ENCODE measurements at places on chromosomes 3 and 15.

DNA sequence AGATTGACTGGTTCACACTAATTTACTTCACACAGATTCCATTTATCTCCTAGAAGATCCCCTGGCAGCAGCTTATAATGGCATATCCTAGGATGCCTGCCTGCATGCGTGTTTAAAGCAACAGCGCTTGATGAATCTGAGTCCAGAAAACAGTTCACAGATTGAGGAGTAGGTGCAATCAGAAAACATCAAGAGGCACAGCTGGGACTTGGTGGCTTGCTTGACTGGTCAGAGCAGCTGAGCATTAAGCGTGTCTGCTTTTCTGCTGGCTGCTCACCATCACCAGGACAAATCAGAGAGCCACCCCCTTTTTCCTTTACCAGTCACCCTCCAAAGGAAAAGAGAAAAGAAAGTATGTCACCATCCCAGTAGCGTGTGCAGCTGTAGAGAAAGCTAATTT is 223.6 kb downstream of the WDR72 start:
- no peak for DNase-seq

- no peak for DNase-seq
These were observed 401.9 kb upstream of the ROBO2 start for GRCh38 chr3:76638006-76638405.

DNA sequence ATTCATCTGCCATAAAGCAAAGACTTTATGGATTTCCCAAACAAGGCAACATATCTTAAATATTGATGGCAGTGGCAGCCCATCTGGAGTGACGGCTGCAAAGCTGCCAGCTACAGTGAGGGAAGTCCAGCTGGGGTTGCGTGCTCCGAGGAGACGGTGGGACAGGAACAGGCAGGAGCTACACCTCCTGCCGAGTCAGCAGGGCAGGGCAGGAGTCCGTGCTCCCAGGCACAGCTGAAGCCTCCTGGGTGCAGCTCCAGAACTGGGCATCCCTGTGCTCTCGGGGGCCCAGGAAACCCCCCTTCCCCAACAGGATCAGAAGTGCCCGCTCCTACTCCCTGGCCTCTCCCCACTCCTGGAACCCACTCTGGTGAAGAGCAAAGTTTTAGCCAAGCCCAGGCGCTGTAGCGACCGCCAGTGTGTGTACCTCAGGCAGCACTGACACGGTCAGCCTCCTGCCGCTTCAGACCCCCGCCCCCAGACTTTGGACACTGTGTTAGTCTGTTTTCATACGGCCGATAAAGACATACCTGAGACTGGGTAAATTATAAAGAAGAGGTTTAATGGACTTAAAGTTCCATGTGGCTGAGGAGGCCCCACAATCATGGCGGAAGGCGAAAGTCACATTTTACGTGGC is 556.4 kb upstream of the CCDC54 start:
- no peak for DNase-seq

DNA sequence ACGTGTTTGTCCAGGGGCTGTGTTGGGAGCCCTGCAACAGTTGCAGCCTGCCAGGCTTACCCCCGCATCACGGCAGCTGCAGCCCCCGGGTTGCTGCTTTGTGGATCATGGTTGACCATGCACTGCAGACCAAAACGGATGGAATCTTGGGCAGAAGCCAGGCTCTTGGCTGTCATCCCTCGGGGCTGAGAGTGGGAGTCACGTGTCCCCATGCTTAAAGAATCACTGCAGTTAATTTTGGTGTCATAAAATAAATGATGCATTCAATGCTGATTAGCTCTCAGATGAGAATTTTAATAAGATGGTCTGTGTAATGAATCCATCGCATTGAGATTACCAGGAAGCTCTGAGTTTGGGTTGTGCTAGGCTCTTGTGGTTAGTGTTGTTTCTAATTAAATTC is 115.6 kb downstream of the CHDH start:
- no peak for DNase-seq

DNA sequence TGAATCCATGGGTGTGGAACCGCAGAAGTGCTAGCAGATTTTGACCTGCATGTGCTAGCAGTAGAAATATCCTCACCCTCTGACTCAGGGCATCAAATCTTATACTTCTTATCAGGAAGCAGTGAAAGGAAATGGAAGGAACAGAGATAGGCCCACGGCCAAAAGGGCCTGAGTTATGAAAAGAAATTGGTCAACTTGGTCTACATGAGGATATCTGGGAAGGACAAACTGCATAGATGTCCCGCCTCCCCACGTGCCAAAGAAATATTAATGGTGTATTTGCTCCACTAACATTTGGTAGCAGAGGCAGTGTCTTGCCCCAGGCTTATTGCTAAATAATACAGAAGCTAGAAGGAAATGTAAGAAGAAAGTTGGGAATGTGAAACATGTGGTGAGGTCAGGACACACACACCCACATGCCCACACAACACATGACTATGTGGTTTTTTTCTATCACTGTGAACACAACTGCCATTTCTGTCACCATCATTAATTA is 93.6 kb upstream of the COL8A1 start:
- DNase-seq, result no peak

All from stimulated activated CD4-positive, alpha-beta T cell treated with anti-CD3 and anti-CD28 coated beads, TNF-alpha, amount 100 ng/mL, for 1 hour (primary cell).